ENCODE measurements at places on chromosomes 1 and 21.

GRCh38 chr1:178648151-178648550, 76.9 kb upstream of the RALGPS2 start:
- no peak for DNase-seq

DNA sequence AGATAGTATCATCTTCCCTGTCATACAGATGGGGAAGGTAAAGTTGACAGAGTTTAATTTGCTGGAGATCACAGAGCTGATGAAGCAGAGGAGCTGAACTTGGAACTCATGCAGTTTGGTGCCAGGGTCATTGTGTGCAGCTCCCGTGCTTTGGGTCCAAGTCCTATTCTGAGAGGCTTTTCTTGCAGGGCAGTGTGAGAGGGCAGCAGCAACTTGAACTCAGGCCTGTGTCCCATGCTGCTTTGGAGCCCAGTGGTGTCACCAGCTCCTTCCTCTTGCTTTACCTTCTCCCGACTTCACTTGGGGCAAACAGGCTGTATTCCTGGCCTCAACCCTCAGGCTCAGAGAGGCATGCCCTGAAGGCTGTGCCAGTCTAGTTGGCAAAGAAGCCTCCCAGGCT, 24.7 kb downstream of the INAVA start:
- DNase-seq, result no peak

GRCh38 chr1:213596729-213597128, 391.0 kb upstream of the PROX1 start:
- DNase-seq, result no peak

DNA sequence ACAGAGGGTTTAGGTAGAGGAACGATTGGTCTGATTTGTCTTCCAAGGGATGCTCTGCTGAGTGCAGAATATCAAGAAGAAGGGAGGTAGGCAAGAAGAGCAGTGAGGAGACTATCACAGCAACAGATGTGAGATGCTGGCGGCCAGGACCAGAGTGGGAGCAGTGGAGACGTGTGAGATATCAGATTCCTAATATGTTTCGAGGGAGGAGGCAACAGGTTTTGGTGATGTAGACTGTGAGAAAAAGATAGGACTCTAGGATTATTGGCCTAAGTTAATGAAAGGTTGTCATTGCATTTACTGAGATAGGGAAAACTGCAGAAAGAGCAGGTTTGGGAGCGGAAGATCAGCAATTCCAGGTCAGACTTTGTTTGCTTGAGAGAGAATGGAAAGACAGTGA, 182.9 kb downstream of the FMN2 start:
- no peak for DNase-seq

DNA sequence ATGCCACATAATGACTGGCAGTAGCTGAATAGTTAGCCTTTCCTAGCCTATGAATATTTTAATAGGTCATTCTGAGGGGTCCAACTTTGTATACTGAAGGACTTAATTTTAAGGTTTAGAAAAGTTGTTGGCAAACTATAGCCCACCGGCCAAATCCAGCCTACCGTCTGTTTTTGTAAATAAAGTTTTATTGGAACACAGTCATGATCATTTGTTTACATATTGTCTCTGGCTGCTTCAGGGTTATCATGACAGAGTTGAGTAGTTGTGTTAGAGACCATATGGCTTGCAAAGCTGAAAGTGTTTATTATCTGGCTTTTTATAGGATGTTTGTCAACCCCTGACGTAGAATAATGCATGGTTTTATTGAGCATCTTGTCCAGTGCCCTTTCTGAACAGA, 73.4 kb downstream of the NTMT2 start:
- DNase-seq, result no peak

DNA sequence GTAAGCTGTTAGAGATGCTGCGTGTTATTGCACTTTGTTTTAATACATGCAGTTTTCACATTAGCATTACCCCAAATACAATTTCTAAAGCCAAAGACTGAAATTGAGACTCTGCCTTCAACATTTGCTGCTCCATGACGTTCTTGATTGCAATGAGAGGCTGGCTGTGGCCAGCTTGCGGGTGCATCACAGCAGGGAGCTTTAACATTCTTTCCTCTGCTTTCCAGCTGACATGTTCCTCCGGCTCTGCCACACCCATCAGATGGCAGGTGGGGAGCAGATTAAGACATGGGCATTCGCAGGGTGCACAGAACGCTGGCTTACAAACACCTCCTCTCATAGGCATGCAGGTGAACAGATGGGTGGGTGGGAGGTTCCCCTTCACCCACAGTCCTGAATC, 314.1 kb downstream of the DISC1 start:
- DNase-seq, result no peak

DNA sequence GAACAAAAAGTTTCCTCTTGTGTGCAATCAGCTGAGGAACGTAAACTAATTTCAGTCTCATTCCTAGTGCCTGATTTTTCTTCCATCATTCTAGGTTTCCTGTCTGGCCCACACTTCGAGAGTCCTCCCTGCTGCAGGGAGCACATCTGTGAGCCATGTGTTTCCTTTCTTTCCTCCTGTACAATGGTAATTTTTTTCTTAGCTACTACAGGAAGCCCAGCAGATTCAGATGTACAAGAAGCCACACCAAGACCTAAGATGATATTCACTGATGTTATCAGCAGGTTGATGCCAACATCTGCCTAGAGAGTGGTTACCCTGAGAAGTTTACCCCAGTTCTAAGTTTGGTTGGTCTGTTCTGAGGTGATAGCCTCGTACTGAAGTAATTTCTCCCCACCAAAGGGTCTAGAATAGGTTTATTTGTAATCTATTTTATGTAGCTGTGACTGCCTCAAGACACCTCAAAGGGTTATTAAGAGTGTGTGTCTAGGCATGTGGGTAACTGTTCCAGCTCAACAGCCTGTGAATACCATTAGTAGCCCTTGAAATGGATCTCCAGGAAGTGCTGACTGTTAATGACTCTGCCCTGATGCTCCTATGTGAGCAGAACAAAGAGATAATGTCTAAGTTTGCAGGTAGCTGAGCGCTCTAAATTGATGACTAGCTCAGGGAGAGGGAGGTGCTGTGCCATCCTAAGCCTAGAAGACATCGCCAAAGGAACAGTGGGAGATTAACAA, 31.7 kb upstream of the CLDN14 start:
- DNase-seq, result no peak

- DNase-seq, result no peak
These were observed 33.4 kb downstream of the DDX20 start for GRCh38 chr1:111789142-111789541.

DNA sequence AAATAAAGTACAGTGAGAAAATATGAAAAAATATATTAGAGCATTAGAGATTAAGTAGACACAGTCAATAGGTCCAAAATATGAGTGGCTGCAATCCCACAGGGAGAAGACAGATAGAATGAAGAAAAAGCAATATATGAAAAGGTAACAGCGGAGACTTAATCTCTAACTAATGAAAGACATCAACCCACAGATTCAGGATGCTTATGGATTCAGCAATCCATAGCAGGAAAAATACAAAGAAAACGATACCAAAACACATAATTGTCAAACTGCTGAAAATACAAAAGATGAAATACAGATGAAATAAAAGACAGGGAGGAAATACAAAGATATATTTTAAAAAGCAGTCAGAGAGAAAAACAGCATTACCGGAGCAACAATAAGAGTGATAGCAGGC, 56.7 kb upstream of the SLFNL1 start:
- DNase-seq, result no peak

GRCh38 chr1:154697710-154698109, 89.7 kb upstream of the ADAR start:
- no peak for DNase-seq

GRCh38 chr1:93331412-93331811, 14.3 kb upstream of the DR1 start:
- DNase-seq, result no peak

DNA sequence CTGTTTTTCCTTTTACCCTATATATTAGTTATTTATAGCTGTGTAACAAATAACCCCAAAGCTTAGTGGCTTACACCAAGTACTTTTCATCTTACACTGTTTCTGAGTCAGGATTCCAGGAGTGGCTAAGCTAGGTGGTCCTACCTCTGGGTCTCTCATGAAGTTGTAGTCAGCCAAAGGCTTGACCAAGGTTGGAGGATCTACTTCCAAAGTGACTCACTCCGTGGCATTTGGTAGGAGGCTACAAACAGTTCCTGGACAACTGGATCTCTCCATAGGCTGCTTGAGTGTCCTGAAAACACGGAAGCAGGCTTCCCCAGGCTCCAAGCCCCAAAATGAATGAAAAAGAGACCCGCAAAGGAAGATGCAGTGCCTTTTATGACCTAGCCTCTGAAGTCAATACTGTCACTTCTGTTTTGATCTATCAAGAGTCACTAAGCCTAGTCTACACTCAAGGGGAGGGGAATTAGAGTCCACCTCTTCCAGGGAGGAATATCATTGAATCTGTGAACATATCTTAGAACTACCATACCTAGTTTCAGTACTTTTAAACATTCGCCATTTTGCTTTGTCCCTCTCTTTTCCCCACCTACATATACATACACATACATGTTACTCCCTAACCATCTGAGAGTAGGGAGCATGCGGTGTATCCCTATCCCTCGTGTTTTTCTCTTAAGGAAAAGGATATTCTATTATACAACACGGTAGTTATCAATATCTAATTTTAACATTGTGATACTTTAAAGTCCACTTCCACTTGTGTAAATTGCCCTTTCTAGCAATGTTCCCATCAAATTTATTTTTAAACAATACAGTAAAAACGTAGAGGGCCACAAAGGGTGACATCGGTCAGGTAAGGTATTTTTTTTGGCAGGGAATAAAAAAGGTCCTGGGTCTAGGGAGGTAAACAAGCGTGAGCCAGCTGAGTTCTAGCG, 67.2 kb downstream of the SLC35A3 start:
- DNase-seq, result no peak

DNA sequence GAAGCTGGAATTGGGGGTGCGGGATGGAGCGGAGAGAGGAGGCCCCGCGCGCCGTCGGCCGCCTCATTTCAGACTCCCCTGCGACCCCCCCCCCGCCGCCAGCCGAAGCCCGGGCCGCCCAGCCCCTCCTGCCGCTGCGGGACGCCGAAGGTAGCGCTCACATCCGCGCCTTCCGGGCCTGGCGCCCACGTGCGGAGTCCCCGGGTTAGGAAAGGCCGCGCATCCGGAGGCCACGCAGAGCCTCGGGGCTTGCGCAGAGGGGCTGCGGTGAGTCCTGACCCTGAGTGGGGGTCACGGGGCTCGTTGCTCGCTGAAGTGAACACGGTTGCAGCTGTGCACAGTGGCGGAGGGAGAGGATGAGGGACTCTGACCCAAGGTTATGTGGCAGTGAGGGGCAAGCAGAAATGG, 552 bp upstream of the ZNF496 start:
- DNase-seq, result peak; percentile 43

DNA sequence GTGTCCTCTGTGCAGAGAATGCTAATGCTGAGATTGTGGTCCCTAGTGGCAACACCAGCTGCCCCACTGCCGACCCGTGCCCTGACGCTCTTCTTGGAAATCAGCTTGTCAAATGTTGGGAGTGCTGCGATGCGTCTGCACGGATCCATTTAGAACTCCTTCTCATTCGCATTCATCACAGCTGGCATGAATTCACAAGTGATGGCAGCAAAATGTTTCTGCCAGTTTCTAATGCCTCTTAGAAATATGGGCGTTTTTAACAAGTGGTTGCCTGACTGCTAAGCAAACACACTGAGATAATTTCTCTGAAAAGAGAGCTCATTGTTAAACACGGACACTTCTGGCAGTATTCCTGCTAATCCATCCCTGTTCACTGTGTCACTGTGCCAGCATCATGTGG, 131.9 kb upstream of the KCNJ6 start:
- DNase-seq, result no peak

GRCh38 chr1:226626577-226626956, 78.0 kb downstream of the STUM start:
- no peak for DNase-seq

DNA sequence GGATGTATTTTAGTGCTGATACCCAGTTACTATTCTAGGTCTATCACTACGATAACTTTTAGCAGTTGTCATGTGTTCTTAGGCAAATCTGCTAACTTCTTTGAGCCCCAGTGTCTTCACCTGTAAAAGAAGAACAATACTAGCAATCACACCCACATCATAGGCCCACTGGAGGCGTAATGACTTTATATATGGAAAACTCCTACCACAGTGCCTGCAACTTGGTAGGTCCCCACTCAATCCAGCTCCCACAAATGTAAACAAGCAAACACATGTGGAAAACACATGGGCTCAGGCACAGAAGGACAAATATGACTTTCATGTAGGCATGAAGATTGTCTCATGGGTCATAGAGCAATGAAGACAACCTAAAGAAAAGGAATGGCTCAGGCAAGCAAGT, 115.8 kb downstream of the TBX19 start:
- DNase-seq, result no peak

DNA sequence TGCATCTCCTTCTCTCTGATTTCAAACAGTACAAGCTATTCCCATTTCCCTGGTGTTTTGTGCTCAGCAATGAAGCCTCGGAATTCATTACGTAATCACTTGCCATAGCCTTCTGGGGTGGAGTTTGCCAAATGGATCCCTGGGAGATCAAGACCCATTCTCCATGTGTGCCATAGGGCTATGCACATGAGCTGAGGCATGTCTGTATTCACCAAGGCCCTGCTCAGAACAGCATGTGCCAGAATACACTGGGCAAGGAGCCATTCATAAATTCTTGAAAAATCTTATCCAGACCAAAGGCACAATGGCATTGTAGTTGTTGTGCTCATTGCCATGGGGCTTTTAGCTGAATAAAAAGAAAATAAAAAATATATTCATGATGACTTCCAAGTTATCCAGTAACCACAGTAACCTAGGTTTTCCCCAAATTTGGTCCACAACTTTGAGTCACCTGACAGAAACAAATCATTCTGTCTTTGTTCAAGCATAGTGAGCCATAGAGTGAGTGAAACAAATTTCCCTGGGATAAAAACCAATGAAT, 53.0 kb downstream of the CRB1 start:
- DNase-seq, result no peak

DNA sequence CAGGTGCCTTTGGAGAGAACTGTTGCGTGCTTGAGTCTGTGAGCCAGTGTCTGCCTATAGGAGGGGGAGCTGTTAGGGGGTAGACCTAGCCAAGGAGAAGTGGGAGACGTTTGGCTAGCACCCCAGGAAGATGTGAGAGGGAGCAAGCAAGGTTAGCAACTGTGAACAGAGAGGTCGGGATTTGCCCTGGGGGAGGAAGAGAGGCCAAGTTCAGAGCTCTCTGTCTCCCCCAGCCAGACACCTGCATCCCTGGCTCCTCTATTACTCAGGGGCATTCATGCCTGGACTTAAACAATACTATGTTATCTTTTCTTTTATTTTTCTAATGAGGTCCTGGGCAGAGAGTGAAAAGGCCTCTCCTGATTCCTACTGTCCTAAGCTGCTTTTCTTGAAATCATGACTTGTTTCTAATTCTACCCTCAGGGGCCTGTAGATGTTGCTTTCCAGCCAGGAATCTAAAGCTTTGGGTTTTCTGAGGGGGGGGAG, 2.4 kb downstream of the BTG2 start:
- DNase-seq, result no peak

- no peak for DNase-seq
These were observed 92.6 kb downstream of the IGSF21 start for GRCh38 chr1:18200136-18200717.

Data from NCI-H1930 (cell line).